ENCODE measurements at places on chromosomes 6 and 20.

DNA sequence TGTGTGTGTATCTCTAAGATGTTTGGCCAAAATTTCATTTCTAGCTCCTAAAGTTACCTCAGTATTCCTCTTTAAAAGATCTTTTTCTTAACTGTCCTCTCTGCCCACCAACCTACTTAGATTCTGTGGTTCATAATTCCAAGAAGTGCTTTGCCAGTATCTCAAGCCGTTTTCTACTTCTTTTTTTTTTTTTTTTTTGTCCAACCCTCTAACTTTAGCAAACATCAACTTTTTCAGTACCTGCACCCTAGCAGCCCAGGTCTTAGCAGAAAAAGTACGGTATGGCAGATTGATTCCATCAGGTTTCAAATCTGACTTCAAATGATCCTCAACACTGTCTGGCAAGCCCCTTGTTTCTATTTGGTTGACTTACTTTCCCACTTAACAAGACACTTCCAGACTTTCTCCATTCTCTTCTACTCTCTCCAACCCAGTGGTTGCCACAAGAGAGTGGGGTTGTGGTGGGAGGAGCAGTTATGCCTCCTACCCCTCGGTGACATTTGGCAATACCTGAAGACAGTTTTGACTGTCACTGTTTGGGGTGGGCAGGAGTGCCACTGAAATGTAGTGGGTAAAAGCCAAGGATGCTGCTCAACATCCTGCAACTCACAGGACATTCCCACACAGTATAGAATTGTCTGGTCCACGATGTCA is 10.8 kb upstream of the MAN1A1 start:
- DNase-seq: peak; percentile 47

- peak; percentile 31 for DNase-seq
These were observed 43.3 kb downstream of the IRAK1BP1 start for GRCh38 chr6:78910591-78911171.

DNA sequence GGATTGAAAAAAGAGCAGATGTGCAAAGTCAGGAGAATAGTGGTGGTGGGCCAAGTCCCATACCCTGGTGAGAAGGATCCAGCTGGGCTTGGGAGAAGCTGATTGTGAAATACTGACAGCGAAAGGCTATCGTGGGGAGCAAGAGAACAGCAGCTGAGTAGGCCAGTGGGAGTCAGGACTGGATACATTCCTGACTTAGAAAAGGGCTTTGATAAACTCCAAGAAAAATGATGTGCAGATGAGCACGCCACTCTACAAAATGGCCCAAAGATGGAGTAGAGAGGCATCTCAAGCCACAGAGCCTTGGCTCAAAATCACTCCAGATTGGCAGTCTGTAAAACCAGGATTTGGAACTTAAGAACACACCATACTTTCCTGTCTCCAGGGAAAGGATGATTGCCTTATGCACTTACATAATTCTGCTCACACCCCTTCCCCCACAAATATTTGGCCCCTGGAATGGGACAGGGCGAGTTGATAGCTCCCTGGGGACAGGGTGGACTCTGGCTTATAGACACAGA is 578.7 kb downstream of the MAFB start:
- DNase-seq: no peak

GRCh38 chr6:56062836-56063235 is 184.5 kb downstream of the COL21A1 start:
- DNase-seq: no peak

GRCh38 chr6:107152638-107153430 is 37.5 kb upstream of the BEND3 start:
- DNase-seq: no peak

DNA sequence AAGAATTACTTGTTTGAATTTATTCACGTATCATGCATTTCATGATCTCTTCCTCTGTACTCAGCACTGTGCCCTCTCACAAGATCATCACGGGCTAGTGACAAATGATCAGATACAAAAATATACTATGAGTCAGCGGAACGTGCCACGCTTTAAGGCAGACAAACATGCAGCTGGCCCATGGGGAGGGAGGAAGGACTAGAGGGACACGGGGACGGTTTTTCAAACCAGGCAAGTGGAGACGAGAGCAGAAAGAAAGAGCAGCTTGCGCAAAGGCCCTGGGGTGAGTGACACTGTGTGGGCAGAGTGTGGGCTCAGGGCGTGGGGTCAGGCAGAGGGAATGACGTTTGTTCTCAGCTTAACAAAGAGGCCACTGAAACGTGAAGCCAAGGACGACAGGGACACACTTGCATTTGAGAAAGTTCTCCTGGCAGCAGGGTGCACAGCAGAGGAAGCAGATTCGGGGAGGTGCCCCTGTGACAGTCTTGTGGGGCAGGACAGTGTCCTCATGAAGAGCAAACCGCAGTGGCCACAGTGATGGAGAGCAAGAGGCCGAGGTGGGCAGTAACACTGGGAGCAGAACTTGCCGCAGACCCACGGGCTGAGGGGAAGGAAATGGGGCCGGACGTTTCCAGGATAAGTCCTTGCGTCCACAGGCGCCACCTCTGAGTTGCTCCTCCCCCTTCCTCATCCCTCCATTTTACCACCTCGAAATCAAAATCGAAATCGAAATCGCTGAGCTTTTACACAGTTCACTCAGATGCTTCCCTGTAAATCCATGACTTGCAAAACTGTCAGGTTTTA is 6.9 kb upstream of the RPS6KA2 start:
- peak; percentile 72 for DNase-seq

GRCh38 chr6:49698478-49698877 is 14.9 kb downstream of the CRISP2 start:
- peak; percentile 85 for DNase-seq

GRCh38 chr6:111970426-111970825 is 83.5 kb upstream of the CCN6 start:
- no peak for DNase-seq

DNA sequence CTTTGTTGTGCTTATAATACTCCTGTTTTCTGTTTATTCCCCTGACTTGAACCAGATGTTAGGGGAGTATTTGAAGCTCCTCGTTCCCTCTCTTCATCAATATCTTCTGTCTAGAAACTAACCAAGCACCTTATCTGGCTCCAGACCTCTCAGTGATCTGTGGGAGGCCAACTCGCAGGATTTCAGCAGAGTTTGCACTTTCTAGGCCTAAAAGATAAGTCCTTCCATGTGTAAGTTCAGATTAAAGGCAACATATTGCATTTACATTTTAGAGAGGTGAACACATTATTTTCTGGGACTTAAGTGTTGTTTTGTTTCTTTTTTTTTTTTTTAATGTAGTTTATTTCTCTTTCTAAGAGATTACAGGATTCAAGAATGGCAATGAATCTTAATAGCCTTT is 139.4 kb upstream of the AKAP12 start:
- peak; percentile 56 for DNase-seq

DNA sequence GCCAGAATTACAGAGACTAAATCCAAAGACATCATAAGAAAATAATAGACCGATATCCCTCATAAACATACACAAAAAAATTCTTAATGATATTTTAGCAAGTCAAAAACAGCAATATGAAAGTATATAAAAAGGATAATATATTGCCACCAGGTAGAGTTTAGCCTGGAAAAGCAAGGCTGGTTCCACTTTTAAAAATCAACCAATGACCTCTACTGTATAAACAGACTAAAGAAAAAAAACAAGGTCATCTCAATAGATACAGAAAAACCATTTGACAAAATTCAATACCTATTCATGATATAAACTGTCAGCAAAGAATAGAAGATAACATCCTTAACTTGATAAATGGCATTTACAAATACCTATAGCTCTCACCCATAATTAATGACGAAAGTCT is 9.7 kb downstream of the SERINC1 start:
- DNase-seq: no peak

DNA sequence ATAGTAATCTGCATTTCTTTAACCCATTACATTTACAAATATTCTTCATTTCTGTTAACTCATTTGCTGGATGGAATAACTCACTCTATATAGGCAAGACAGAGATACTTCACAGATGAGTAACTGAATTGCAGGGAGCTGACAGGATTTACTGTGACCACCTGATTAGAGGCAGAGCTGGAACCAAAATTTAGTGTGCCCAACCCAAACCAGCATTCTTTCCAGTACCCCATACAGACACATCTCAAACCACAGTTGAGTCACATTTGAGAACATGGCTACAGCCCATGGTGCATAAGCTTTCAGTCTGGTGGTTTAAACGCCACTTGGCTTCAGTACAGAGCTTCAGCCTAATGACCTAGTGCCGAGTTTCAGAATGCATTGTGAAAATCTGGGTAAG is 138.4 kb upstream of the TENT5A start:
- no peak for DNase-seq

GRCh38 chr6:155791186-155791585 is 335.5 kb upstream of the NOX3 start:
- no peak for DNase-seq

DNA sequence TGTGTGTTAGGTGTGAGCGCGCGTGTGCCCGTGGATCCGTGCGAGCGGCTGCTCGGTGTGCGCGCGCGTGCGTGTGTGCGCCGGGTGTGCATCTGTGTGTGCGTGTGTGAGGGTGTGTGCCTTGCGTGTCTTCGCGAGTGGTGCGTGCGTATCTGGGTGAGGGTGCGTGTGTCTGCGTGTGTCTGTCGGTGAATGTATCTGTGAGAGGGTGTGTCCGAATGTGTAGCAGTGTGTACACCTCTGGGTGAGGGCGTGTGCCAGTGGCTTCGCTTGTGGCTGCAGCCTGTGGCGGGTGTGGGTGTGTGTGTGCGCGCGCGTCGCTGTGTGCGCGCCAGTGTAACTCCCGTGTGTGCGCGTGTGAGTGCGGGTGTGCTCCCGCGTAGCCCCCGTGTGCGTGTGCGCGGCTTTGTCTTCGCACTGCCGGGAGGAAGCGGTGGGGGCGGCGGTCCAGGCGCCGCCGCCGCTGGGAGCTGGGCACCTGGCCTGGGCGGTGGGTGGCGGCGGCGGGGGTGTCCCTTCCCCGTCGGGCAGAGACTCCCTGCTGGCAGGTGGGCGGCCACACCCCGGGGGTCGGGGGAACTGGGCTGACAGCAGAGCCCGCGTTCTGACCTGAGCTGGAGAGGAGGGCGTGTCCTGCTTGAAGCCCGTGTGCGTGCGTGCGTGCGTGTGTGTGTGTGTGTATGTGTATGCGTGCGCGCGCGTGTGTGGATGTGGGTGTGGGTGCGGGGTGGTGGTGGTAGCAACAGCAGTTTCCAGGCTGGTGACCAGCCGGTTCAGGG is 61.3 kb upstream of the EPB41L1 start:
- no peak for DNase-seq

GRCh38 chr6:56749632-56750151 is 107.0 kb upstream of the DST start:
- no peak for DNase-seq

- no peak for DNase-seq
These were observed 61.2 kb downstream of the IGF2R start for GRCh38 chr6:160030103-160030502.

DNA sequence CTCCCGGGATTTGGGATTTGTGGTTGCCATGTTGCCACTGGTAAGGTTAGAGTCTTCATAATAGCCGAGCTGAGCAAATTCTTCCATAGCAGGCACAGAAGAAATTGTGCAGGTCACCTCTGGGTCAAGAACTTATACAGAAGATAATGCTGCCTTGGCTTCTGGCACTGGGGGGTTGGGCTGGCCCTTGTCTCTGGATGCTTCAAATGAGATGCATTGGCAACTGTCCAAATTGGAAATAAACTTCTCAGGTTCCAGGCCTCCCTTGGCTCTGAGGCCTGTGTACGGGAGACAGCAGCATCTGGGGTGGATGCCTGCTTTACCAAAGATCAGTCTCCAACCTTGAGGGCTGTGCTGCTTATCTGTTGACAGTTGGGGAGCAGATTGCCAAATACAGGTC is 26.2 kb downstream of the MYO6 start:
- no peak for DNase-seq

DNA sequence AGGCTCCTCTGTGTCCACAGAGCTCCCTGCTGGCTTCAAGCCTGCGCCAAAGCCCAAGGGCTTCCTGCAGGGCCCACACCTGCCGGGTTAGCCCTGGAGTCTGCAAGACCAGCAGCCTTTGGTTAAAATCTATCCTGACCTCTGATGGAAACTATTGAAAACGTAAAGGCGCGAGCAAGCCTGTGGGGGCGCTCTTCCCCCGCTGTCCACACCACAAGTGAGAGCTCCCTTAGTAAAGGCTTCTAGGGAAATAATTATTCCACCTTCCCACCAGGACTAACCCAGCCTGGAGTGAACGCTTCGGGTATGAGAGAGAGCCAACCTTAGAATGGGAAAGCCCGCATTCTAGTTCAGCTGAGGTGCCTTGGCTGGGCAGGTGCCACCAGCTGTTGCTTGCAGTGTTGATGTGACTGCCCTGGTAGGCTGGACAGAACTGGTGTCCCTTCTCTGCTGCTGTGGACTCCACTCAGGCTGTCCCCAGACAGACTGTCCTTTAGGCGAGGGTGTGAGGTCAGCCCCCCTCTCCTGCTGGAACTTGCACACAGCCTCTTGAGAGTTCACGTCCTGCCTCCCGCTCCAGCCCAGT is 68.7 kb downstream of the SYTL3 start:
- peak; percentile 47 for DNase-seq

GRCh38 chr6:71080133-71080532 is 123.3 kb upstream of the B3GAT2 start:
- DNase-seq: no peak

- DNase-seq: peak; percentile 63
These were observed at the start of gene BTBD3 for GRCh38 chr20:11917663-11918062. TSS of gene BTBD3 (plus strand) at chr20:11917893. CDS start at chr20:11918276, 383 bp downstream.

GRCh38 chr6:50709366-50709734 is 4.0 kb upstream of the TFAP2D start:
- DNase-seq: no peak

- no peak for DNase-seq
These were observed 492 bp upstream of the TBC1D7 start for GRCh38 chr6:13328875-13329183.

- DNase-seq: no peak
These were observed 255.4 kb downstream of the OGFRL1 start for GRCh38 chr6:71544028-71544427.

GRCh38 chr6:142886431-142887170 is 58.4 kb downstream of the HIVEP2 start:
- peak; percentile 52 for DNase-seq

- DNase-seq: peak; percentile 82
These were observed 90.7 kb upstream of the ARID1B start for GRCh38 chr6:156686301-156686994.

DNA sequence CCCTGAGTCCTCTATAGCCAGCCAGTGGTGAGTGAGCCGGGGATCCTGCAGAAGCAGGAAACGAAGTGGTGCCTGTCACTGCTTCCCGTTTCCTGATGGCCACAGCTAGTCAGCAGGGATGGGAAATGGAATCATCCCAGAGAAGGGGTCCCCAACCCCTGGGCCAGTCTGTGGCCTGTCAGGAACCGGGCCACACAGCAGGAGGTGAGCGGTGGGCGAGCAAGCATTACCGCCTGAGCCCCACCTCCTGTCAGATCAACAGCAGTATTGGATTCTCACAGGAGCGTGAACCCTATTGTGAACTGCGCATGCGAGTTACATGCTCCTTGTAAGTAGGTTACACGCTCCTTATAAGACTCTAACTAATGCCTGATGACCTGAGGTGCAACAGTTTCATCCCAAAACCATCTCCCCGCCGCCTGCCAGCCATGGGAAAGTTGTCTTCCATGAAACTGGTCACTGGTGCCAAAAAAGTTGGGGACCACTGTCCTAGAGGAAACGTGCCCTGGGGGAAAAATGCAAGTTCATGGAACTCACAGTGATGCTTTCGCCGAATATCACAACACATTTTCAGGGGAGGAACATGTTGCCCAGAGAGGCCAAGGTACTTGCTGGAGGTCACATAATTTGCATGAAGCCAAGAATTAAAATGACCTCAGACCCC is 113.8 kb downstream of the JPH2 start:
- no peak for DNase-seq

All from hematopoietic multipotent progenitor cell treated with erythropoietin and hydrocortisone succinate and interleukin-3 and kit ligand, for 8 days (in vitro differentiated cells).